ENCODE measurements at places on chromosomes 13 and 19. TPM values are rescaled to one million over a fixed set of nuclear protein-coding genes. Genes with fewer than 3 reads are reported as not detected.
A peak's percentile ranks its signal among the peaks of the same experiment; 100 is the strongest.

GRCh38 chr19:11405846-11406643 is 13.1 kb downstream of the RGL3 start:
- ATAC-seq, result no peak

DNA sequence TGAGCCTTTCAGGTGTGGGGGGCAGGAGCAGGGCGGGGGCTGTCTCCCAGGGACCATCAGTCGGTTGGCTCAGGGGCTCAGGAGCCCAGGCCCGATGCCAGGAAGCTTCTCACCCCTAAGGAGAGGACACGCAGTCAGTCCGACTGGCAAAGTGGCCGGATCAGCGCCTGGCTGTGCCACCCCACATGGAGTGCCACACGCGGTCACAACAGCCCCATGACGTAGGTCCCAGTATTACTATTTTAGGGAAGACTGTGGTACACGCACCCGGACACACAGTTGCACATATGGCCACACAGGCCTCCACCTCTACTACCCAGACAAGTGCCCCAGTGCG is 29.3 kb upstream of the GRTP1 start:
- no peak for ATAC-seq

GRCh38 chr19:33669376-33669775 is 47.6 kb downstream of the CHST8 start:
- ATAC-seq, result no peak

- no peak for ATAC-seq
These were observed 20.6 kb downstream of the PBX4 start for GRCh38 chr19:19597809-19598306.

DNA sequence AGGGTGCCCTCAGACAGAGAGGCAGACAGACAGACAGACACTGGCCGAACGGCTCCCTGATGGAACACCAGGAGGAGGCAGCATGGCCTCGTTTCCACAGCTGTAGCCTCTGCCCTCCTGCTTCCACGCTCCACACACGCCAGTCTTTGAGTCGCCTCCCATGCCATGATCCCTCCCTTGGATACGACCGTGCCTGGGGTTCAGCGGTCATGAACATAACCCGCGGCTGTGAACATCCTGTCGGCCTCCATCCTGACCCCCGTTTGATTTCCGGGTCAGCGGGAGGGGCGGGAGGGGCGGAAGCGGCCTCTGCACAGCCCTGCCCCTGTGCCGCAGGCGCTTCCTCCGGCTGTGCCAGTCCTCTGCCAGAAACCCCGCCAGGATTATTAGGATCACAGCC is 23.4 kb downstream of the GP6 start:
- peak; percentile 50 for ATAC-seq

- no peak for ATAC-seq
These were observed 1001.1 kb downstream of the OLFM4 start for GRCh38 chr13:54029720-54030119.

GRCh38 chr19:2305452-2306280 is 2.3 kb downstream of the LINGO3 start:
- no peak for ATAC-seq

DNA sequence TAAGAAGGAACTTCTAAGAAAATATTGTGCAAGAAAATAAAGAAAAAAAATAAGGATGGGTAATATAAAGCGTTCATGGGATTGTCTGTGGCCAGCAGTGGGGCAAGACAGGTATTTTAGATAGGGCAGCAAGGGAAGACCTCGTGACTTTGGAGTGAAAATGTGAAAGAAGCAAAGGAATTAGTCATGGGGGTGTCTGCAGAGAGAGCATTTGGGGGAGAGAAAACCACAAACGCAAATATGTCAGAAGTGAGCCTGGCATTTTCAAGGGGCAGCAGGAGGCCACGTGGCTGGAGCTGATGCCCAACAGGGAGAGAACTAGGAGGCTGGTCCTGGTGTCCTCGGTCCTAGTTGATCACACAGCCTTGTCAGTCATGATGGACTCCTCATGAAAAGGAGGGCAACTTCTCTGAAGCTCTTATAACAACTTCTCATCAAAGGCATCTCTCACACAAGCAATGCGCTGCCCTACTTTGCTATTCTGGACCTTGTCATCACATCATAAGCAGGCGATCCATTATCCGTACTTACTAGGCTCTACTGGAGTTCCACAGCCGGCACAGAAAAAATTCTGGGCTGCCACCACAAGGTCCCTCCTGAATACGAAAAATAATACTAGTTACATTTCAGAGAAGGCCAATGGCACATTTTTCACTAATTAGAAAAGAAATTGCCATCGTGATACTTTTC is 31.0 kb downstream of the RUBCNL start:
- ATAC-seq, result no peak

GRCh38 chr13:79423801-79424642 is 18.0 kb upstream of the RBM26 start:
- no peak for ATAC-seq

DNA sequence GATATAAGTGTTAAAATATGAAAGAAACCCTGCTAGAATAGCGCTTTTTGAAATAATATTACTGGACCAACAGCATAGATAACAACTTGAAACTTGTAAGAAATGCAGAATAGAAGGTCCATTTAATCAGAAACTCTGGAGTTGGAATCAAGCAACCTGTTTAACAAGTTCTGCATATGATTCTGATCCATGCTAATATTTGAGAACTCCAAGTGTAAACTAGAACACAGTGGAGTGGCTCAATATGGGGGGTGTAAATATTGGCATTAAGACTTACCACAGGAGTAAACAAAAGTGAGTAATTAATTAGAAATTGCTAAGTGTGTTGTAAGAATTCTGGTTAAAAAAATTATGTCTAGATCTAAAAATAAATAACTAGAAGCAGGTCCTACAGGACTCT is 151.2 kb downstream of the SLITRK1 start:
- no peak for ATAC-seq

- peak; percentile 39 for ATAC-seq
These were observed 12.2 kb downstream of the RHPN2 start for GRCh38 chr19:33052352-33052972.

DNA sequence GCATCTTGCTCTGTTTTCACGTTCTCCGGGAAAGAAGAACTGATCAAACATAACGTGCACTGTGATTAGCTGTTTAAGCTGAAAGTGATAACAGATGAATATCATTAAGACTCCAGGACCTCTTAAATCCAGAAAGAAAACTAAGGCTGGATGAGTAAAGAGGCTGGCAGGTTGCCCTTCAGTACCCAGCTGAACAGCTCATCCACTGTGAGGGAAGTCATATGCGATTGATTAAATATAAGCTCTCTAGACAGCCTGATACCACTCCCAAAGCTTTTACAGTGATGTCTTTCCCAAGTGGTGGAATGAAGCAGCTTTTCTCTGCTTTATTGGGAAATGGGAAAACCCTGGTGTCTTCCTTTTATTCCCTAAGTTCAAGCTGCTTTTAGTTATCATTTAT is 116.9 kb downstream of the EFNB2 start:
- ATAC-seq, result no peak

DNA sequence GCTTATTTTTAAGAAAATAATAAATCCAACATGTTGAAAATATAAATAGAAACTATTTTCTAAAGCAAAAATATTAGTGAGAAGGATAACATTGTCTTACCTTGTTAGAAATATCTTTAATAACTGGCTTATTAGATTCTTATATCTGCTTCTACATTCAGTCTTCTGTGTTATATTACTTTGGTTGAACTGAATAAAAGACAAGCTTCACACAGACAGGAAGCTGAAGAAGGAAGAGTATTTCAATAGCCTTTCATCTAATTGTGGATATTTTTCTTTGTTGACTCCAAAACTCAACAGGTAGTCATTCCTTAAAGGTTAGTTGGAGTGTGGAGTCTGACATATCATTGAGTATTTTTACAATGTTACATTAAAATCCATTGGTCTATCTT is 10.9 kb downstream of the SETDB2 start:
- no peak for ATAC-seq

DNA sequence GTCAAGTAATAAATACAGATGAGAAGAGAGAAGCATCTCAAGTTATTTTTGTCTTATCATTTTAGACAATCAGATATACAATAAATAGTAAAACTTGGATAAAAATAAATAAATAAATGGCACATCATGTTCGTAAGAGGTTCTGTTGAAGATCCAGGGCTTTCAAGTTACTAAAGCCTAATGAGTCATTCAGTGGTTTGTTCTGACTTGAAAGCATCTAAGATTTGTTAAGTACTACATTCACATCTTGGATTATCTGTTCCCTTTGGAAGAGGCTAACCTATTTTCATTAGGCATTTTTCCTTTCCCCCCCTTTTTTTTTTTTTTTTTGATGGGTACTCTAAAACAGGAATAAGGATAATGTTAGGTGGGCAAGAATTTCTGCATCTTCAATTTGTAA is 429.3 kb downstream of the PCDH20 start:
- no peak for ATAC-seq

- ATAC-seq, result no peak
These were observed 107.3 kb upstream of the SERP2 start for GRCh38 chr13:44266305-44266704.

- ATAC-seq, result no peak
These were observed 168.0 kb downstream of the PCDH9 start for GRCh38 chr13:67062160-67062559.

DNA sequence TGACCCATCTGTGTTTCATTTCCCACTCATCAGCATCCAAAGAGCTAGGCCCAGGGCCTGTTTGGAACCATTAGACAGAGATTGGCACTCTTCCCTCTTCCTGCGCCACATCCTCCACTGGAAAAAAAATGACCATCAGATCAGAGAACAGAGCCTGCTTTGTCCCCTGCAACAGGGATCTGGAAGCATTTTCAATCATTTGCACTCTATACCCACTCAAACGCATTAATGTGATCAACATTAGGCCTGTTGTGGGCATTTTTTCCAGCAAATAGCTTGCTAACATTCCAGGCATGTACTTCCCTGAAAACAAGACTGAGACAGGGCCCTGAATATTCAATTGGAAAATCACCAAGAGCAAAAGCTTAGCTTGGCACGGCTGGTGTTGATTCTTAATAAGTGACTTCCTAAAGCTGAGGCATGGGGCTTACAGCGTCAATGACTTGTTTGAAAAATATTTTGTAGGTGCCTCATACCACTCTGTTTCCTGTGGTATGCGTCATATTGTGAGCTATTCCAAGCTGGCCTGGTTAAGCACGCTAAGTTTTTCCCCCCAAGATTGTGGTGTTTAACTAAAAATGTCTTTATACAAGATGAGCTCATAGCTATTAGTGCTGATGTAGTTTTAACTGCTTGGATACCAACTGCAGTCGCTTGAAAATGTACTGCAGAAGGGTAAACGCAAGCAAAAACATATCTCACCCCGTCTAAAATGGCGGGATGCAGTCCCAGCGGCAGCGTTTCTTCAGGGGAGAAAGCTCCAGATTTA is 404.4 kb downstream of the SPRY2 start:
- ATAC-seq, result peak; percentile 86

DNA sequence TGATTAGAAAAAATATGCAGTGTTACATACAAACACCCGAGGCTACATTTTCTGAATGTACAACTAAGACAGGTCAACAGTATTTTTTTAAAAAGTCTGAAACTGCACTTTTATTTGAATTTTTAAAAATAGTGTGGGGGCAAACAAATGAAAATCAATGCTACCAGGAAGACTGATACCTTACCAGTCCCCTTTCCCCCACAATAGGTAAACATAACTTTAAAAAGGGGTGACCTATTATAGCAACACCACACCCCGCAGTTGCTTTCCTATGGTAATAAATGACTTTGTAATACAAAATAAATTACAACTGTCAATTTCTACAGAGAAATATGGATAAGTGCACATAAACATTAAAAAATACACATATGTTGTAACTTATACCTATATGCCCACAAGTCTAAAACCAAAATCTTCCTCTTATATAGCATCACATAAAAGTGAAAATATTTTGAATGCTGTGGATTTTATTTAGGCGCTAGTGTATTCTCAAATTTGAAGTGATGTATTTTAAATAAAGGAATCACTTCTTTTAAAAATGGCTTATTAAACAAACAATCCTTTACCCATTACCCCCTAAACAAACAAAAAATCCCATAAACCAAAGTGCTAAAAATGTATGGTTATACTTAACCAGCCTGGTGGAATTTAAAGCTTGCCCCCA is 63.1 kb downstream of the KCNRG start:
- no peak for ATAC-seq

GRCh38 chr13:23510979-23511735 is 59.1 kb upstream of the TNFRSF19 start:
- no peak for ATAC-seq

GRCh38 chr13:47673009-47673850 is 327.8 kb downstream of the SUCLA2 start:
- peak; percentile 95 for ATAC-seq

- peak; percentile 30 for ATAC-seq
These were observed 95.0 kb downstream of the UQCRFS1 start for GRCh38 chr19:29117926-29118325.

DNA sequence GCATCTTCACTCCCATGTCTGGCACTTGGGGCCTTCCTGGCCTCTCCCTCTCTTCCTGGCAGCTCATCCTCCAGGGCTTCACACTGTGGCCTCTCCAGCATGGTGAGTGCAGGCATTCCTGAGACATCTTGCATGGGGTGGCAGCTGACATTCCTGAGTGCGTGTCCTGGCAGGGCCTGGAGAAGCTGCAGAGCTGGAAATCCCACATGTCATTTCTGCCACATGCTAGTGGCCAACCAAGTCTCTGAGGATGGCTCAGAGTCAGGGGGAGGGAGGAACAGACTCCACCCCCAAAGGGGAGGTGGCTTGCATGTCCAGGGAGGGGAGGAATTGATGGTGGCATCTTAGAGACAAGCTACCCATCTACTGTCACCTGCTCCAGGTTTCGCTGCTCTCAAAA is 41.6 kb upstream of the AMER2 start:
- no peak for ATAC-seq

- ATAC-seq, result peak; percentile 87
These were observed at the start of gene SPC24 for GRCh38 chr19:11155373-11156120. Gene SPC24 (minus strand): TSS chr19:11155782. CDS start chr19:11155776, 6 bp downstream.

The DCT gene
- 0.15 TPM for total RNA-seq

The ZSCAN1 gene
- total RNA-seq, result not detected

The FREM2 gene
- total RNA-seq, result 0.27 TPM

The THOP1 gene
- total RNA-seq, result 58.4 TPM

The KIR3DL2 gene
- not detected for total RNA-seq

The SYT3 gene
- total RNA-seq, result 0.42 TPM

The CEACAM8 gene
- total RNA-seq, result not detected
